Neural crest cell (in vitro differentiated cells): ENCODE measurements at places on chromosomes 3 and 15.

DNA sequence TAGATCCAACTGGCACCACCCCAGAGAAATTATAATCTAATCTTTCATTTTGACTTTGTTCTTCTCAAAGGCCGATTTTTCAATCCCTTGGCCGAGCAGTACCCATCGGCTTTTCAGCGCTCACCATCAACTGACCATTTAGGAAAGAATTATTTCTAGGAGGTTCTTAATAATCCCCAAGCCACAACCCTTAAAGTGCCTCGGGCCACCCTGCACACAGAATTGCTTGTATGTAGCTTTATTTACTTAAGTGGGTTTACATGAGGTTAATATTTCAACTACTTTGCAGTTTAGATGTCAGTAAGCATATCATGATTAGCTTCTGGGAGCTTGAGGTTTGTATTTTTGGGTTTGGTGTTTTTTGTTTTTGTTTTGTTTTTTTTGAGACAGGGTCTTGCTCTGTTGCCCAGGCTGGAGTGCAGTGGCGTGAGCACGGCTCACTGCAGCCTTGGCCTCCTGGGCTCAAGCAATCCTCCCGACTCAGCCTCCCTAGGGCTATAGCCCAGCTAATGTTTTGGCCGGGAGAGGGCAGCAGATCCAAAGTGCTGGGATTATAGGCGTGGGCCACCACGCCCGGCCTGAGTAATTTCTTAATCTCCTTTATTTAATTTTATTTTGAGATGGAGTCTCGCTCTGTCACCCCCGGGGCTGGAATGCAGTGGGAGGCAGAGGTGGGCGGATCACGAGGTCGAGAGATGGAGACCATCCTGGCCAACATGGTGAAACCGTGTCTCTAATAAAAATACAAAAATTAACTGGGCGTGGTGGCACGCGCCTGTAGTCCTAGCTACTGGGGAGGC lies 801 bp upstream of the CDAN1 start:
- DNase-seq: no peak

DNA sequence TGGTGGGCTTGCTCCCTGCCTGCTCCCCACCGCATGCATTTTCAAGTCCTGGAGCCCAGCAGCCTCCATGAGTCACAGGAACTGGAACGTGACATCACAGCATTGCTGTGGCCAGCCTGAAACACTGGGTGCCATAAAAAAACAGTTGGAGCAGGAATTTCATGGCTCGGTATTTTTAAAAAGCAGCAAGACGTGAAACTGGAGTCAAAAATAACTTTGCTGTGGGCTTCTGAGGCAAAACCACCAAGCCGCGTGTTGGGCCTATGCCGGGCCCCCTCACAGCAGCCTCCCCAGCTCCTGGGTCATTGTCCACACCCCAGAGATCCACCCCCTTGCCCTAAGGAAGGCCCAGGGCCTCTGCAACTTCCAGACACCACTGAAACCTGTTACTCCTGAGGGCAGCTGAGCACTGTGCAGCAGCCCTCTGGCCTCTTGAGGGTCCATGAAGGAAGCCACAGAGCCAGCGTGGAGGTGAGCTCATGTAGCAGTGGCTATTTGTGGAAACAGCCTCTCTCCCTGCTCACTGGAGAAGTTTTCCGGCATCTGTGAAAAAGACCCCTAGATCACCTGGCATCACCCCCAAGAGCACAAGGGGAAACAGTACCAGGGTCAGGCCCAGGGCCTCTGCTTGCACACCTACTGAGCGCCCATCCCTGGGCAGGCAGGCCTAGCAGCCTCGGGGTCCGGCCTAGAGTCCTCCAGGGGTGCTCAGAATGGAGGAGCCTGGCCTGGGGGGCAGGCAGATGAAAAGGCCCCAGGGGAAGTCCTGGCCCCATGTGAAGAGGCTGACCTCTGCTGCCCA lies 34.0 kb upstream of the DUSP7 start:
- DNase-seq: no peak

- no peak for DNase-seq
Measured at GRCh38 chr15:41783296-41783695, 9.0 kb downstream of the MAPKBP1 start.

DNA sequence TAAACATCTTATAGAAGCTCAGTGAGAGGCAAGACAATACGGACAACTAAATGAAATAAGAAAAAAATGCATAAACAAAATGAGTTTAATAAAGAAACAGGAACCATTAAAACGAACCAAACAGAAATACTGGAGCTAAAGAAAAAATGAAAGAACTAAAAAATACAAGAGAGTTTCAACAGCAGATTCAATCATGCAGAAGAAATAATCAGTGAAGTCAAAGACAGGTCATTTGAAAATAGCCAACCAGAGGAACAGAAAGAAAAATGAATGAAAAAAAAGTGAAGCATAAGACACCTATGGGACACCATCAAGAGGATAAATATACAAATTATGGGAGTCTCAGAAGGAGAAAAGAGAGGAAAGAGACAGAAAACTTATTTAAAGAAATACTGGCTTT lies 42.5 kb upstream of the PRR20G start:
- DNase-seq: no peak

- no peak for DNase-seq
Measured at GRCh38 chr15:59340325-59340724, 32.3 kb downstream of the MYO1E start.
